Posterior cingulate gyrus (tissue), 11 donors: ENCODE measurements at places on chromosomes 12 and 14.

GRCh38 chr14:75433631-75434071, 5.8 kb downstream of the JDP2 start:
- DNase-seq: no peak

DNA sequence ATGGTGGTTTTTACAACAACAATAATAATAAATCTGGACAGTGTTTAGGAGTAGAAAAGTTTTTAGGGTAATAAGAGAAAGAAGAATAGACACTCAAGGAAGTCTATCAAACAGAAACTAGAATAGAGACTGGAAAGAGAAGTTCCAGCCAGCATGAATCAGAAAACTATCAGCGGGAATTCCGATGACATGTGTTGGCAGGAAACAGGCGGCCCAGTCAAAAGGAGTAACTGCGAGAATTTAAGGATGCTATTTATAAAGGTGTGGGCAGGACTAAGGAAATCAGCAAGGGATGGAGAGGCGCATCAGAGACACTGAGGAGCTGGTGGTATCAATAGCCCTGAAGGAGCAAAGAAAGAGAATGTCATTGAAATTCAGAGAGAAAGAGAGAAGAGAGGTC, 89.9 kb downstream of the TBX5 start:
- no peak for DNase-seq

- no peak for DNase-seq
Measured at GRCh38 chr12:120901818-120902217, 2.3 kb downstream of the SPPL3 start.

GRCh38 chr12:59499774-59500173, 96.1 kb upstream of the SLC16A7 start:
- DNase-seq: no peak

GRCh38 chr12:51240971-51241370, 2.3 kb downstream of the DAZAP2 start:
- no peak for DNase-seq

DNA sequence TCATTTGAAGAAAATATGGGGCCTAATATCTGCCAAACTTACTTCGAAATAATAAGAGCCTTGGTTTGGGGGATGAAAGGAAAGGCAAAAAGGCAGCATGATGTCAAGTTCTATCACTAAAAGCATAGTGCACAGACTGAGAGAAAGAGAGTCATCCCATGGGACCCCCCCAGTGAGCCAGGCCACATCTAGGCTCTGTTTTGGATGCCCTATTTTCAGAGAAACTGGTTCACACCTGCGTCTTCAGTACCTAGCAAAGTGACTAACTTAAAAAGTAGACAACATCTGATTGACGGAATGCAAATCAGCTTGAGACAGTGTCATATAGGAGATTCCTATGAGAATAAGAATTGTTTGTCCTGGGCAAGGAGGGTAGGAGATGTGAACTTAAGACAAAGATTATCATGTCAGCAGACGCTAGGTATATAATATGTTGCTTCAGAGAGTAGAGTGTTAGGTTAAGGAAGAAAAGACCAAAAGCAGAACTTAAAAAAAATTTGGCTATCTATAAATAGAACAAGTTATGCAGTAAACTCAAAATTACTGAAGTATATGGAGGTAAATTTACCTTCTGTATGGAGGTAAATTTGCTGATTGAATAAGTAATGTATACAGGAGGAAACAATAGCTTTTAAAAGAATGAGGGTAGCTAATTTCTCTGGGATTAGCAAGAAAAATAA, 148.2 kb downstream of the SLC41A2 start:
- DNase-seq: no peak

GRCh38 chr12:131366261-131366871, 344.5 kb upstream of the SFSWAP start:
- DNase-seq: no peak

- DNase-seq: no peak
Measured at GRCh38 chr14:98173305-98173704, 1098.7 kb downstream of the BCL11B start.

GRCh38 chr14:53714495-53715192, 242.0 kb downstream of the BMP4 start:
- DNase-seq: no peak

DNA sequence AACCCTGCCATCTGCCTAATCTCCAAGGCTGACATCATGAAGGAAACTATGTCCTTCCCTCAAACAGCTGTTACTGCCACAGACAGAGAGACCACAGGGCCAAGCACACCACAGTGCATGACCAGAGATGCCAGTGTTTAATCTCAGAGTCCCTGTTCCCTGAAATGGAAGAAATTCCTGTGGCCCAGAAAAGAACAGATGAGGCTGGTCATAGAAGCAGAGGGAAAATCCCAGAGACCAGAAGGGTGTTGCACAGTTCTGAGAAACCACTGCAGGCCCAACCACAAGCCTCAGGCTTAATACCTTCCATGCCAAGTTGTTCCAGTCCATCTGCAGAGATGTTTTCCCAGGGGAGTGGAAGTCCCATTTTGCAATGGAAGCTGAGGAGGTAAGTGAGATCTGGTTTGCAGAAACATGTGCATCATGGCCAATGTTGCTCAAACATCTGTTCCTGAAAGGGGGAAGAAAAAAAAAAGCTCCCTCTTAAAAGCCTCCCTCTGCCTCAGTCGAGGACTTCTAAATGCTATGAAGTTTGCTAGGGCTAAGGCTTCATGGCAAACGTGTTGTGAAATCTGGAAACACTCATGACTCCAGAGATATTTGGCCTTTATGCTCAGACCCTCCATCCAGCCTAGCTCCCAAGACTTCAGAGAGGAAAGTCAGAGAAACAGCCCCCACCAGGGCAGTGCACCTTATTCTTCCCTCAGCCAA, 98.6 kb downstream of the SCARB1 start:
- no peak for DNase-seq

- DNase-seq: no peak
Measured at GRCh38 chr14:96622926-96623325, 120.7 kb downstream of the PAPOLA start.

DNA sequence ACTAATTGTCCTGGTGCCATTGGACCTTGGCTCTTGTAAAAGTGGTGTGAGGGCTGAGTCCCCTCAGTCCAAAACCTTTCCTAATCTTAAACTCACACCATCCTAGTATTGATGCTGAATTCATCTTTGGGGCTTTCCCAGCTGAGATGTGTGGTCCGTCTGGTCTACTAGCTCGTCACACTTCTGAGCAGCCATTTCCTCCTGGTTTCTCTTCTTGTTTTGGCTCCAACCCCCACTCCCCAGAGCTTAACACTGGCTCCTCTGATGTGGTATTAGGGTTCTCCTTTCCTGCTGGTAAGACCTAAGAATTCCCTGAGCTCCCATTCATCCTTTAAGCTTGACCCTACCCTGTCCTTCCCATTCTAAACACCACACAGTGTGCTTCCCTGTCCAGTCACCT, 900.6 kb downstream of the VRK1 start:
- no peak for DNase-seq

- no peak for DNase-seq
Measured at GRCh38 chr12:64729909-64730587, 29.2 kb downstream of the GNS start.

DNA sequence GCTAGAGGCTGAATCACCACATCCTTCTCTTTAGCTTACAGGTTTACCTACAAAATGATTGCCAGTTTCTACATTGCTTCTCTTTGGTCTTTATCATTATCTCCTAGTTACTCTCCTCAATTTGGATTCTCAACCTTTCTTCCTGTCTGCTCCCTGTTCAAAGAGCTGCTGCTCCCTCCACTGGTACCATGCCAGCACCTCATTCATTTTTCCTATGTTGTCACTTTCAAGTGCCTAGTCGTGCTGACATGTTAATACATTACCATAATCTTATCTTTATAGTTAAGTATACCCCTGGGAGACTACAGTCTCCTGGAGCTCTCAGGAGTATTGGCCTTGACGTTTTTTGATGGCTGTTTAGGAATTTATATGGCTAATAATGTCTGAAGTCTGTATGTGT, 14.2 kb downstream of the FRS2 start:
- DNase-seq: no peak

- no peak for DNase-seq
Measured at GRCh38 chr14:34548472-34548981, 9.0 kb upstream of the EAPP start.

DNA sequence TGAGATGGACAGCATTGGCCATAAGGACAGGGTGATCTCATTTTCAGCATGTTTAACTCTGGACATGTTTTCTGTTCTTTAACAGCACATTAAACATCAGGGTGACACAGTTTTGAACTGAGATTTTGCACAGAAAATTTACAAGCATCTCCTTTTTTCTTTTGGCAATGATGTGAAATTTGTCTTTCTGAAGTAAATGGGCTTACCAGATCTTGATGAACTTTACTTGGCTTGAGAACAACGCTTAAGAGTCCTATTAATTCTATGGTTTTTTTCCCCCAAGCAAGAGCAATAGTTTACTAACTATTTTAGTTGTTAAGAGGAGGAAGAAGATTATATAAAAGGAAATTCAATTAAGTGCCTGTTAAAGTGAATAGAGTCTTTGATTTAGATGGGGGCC, 491.0 kb downstream of the SNAPC1 start:
- no peak for DNase-seq

GRCh38 chr14:65419593-65420252, 7.2 kb downstream of the FUT8 start:
- no peak for DNase-seq

- no peak for DNase-seq
Measured at GRCh38 chr14:104973385-104974145, 4.6 kb downstream of the AHNAK2 start.

DNA sequence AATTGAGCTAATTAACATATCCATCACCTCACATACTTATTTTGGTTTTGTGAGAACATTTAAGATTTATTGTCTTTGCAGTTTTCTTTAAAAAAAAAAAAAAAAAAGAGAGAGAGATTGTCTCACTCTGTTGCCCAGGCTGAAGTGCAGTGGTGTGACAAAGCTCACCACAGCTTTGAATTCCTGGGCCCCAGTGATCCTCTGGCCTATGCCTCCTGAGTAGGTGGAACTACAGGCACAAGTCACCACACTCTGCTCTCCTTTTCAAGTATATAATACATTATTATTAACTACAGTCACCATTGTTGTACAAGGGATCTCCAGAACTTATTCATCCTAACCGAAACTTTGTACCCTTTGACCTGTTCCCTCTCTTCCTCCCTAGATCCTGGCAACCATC, 64.0 kb downstream of the NUMB start:
- DNase-seq: no peak

GRCh38 chr12:88063375-88063774, 34.2 kb upstream of the C12orf50 start:
- no peak for DNase-seq

DNA sequence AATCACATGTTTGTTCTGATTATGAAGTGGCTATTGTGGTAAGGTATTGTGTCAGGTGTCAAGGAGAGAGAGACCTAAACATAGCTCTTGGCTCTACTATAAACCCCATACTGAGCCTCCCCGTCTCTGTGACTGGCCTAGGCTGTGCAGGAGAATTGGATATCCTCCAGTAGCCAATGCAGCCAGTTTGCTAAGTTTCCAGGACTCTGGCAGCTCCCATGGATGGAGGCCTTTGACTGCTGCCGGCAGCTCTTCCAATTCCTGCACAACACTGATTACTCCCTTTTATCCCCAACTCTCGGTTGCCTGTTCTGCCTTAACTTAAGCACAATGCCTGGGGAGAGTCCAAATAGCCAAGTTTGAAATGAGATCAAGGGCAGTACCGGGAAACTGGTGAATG, 59.3 kb downstream of the ABCC9 start:
- DNase-seq: peak; percentile 68

DNA sequence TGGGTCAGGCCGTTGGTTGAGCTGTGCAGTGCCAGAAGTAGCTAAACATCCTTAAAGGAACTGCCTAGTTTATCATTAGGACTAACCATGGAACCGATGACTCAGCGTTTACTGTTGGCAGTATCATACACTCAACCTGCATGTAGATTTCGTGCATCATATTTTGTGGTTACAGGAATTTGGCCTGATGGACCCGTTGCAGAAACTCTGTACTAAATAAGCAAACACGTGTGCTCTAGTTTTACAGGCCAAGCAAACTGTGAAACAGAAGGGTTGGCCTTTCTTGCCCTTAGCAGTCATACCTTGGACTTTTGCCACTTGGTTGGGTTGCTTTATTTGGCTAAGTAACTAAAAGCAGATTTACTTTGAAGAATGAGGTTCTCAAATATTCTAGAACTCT, 35.6 kb downstream of the DGLUCY start:
- DNase-seq: no peak

DNA sequence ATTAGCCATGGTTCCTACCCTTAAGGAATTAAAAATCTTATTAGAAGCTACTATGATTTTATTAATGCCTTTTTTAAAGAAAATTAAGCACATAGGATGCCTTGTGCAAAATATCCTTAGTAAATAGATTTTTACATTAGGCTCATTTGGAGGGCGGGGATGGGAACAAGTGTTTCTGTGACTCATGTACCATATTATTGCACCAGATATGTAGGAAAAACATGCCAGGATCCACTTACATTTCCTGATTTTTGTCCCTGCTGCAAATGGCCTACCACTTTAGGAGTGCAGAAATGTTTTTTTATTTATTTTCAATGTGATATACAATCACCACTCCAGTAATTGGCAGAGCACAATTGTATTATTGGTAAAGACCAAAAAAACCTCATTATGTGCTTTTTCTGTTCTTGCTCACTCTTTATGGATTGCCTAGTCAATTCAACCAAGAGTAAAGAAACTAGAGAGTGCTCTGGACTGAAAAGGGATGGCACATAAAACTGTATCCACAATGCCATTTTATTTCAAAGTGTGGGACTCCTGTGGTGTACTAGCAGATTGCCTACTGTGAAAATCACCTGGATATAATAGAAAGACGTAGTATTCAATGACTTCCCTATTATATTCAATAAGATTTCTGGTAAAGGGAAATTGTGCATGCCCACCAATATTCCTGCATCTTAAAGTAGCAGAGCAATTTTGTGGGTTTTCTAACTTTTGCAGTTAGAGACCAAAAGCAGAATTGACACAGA, 86.9 kb downstream of the ANO6 start:
- no peak for DNase-seq

DNA sequence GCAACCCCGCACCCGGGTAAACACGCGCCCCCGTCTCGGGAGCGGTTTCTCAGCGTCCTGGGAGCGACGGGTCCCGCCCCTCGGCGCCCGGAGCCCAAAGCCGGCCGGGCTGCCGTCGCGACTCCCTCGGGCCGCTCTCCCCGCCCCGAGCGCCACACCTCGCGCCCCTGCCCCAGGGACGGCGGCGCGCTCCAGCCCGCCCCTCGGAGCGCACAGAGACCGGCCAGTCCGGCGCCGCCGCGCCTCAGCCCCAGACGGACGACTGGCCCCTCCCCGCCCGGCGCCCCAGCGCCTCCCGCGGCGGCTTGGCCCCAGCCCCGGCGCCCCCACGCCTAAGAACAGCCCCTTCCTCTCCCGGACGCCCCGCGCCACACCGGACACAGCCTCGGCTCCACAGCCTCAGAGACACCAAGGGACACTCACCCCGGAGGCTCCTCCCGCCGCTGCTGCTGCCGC, 411 bp downstream of the BTBD7 start:
- no peak for DNase-seq
